NCI-H510A (cell line): ENCODE measurements at places on chromosomes 1 and 21.

DNA sequence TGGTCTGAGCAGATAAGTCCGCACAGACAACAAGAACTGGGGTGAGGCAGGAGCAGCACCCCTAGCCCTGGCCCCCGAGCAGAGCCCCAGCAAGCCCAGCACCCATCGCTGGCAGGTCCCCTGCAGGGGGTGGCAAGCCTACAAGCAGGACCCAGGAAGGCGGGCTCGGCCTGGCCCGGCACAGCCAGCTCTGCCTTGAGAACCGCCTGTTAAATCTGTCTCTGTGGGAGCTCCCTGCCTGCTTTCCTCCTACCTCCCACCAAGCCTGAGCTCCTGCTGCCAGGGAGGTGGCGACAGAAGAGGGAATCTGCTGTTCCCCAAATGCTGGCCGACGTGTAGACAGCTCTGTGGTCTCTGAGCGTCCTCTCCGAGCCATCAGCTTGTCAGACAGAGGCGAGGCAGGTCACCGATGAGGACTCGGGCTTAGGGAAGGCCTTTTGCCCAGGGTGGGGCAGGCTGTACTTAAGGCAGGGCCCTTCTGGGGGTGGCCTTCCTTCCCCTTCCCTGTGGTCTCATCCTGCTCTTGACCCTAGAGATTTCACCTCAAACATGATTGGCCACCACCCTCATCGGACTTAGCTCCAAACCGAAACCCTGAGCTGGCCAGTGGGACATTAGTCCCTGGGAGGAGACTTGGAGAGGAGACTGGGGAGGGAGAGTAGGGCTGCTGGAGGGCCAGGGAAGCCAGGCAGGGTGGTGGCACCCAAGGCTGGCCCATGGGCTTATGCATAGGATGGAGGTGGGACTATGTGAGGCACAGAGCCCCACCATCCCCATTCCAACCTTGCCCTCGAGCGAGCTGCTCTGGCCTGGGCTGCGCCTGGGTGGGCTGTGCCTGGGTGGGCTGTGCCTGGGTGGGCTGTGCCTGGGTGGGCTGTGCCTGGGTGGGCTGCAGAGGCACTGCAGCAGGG, 7.7 kb downstream of the SELENON start:
- no peak for DNase-seq

DNA sequence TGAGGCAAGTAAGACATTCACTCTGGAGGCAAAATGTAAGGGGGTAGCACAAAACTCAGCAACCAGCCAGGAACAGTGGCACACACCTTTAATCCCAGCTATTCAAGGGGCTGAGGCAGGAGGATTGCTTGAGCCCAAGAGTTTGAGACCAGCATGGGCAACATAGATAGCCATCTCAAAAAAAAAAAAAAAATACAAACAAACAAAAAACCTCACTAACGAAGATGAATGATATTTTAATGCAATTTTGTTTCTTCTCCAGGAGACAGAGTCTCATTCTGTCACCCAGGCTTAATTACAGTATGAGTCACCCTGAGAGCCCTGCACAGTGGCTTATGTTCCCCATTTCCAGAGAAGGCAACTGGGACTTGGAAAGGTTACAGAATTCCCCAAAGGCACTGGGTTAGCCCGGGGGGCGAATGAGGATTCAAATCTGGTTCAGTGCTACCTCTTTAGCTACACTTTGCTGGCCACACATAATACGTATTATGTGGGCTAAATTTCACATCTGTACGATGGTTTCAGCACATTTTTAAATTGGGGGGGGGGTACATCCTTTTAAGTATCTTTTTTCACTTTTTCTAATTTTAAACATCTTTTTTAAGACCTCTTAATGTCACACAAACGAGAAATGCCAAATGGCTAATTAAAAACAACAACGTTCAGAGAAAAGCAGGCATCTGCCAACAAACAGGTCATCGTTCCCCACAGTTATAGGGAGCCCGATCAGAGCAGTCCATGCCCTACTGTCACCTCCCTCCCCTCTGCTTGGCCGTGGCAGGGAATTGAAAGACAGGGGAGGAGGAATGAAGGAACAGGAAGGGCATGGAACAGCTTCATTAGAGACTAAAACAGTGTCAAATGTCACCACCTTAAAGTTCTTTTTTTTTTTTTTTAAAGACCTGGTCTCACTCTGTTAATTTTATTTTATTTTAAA, 3.5 kb downstream of the CELA2A start:
- no peak for DNase-seq

GRCh38 chr21:42763581-42764442, 110.4 kb downstream of the PDE9A start:
- DNase-seq: no peak

DNA sequence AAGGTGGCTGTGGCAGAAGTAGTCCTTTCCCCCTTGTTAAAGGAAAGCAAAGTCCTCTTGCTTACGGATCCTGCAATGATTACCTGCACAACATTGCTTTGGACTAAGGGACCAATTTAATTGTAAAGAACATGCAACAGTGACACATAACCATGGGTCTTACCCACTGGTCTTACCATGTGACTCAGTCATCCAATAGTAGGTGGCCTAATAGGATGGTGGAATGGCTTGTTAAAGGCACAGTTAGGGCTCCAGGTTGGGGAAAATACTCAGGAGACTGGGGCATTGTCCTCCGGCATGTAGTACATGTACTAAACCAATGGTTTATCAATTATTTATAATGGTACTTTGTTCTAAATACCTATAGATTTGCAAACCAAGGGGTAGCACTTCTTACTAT, 2.1 kb upstream of the YIPF1 start:
- no peak for DNase-seq

GRCh38 chr1:46800742-46801141, 1.9 kb downstream of the CYP4B1 start:
- DNase-seq: no peak

GRCh38 chr1:39735731-39736130, 3.0 kb upstream of the PPIE start:
- DNase-seq: no peak
